ENCODE measurements at places on chromosomes 12 and 14.

DNA sequence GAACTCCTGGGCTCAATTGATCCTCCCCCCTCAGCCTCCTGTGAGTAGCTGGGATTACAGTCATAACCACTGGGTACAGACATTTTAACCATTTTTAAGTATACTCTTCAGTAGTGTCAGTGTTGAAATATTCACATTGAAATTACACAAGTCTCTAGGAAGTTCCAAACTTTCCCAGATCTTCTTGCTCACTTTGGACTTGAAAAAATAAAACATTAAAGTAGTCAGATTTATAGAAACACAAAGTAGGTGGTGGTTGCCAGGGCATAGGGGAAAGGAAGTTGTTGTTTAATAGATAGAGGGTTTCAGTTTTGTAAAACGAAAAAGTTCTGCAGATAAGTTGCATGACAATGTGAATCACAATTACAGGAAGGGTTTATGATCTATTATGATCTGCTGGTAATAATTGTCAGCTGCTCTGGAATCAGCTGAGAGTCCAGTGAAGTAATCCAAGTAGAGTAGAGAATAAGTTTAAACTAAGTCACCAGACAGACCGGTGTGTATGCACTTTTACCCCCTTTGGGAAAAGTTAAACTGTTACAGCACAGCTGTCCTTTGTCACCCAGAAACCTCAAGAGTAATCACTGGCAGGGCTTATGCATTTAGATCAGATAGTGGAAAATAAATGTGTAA, 27.4 kb downstream of the PCNX1 start:
- DNase-seq: peak; percentile 14

DNA sequence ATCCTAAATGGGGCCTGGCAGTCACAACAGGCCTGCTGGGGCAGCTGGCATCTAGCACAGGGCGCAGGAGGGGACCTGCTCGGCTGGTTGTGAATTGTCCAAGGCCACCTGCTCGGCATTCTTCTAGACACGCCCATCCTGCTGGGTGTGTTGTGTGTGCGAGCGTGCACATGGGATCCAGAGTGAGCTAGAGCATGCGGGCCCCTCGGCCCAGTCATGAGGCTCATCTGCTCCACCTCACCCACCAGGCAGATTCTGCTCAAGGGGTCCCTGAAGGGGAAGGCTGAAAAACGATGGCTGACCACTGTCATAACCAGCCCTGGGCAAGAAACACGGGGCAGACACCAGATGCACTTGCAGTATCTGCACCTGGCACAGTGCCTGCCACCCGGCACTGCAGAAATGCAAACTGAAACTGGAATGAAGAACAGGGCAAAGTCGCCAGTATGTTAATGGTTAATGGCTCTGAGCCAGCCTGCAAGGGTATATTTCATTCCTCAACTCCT, 31.8 kb downstream of the MAX start:
- no peak for DNase-seq

- DNase-seq: no peak
These were observed 154.7 kb downstream of the ADGRD1 start for GRCh38 chr12:131108177-131108955.

DNA sequence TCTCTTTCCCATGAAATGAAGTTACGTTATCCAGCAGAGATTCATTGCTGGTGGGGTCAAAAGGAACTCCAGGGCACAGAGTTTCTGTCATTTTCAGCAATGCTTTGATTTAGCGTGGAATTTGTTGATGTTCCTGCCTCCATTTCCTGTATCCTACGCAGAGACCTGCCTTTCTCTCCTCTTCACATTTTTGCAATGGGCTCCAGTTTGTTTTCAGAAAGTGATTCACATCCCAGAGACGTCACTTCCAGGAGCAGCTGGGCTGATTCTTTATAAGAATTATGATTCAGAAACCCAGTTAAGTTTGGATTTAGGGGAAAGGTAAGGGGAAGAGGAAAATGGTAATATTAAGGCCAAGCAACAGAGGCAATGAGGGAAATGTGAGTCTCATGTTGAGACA, 11.6 kb downstream of the RNASE10 start:
- peak; percentile 76 for DNase-seq

DNA sequence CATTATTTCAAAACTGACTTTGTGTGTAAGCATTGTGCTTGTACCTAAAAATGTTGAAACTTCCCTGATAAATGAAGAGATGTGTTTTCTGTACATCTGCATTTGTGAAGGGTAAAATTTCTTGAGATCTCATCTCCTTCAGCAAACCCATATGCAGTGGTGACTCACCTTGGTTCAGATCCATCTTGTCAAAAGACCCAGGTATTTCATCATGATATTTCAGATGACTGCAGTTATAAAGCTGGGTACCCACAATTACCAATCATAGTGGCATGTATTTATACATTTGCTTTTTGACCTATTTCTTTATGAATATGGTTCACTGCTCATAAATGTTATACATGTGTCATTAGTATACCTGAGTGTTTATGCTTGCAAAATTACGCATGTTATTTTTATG, 1213.6 kb downstream of the GALC start:
- DNase-seq: no peak

GRCh38 chr14:61444215-61444768, 122.9 kb downstream of the PRKCH start:
- DNase-seq: no peak

- no peak for DNase-seq
These were observed 63.0 kb upstream of the PRMT8 start for GRCh38 chr12:3427956-3428355.

DNA sequence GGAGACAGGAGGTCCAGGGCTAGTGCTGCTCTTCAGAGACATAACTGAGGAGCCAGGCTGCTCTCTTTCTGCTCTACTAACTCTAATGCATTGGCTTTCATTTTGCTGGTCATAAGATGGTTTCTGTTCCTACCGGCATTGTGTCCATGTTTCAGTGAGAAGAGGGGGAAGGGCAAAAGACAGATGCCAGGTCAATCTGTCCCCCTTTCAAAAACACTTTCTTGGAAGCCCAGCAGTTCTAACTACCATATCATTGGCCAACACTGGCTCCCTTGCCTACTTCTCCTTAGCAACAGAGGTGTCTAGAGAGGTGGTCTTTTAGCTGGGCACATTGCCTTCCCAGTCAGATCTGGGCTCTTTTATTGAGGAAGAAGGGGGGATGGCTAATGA, 63.9 kb downstream of the TGFB3 start:
- DNase-seq: no peak

DNA sequence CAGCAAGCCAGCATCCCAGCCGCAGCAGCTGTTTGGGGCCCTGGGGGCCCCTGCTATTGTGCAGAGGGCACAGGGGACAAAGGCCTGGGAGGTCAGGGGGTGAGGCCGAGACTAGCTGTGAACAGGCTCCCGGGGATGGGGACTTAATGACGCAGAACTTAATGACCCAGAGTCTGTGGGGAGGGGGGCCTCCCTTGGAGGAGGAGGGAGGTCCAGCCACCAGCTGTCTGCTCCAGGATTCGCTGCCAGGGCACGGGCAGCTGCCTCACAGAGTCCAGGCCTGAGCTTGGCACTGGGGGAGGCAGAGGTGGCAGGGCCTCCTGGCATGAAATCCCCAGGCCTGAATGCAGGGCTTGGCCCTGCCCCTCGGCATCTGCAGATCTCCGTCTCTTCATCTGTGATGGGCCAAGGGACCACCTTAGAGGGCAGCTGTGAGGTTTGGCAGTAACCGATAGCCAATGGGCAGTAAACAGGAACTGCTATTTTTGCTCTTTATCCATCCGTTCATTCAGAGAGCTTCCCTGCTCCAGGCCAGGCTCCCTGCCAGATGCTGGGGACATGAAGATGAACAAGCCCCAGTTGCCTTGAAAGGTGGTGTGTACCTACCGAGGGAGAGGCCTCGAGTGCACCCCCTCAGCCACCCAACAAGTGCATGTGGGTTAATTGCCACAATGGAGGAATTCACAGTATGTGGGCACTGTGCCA, 6.7 kb downstream of the FAM222A start:
- DNase-seq: no peak

DNA sequence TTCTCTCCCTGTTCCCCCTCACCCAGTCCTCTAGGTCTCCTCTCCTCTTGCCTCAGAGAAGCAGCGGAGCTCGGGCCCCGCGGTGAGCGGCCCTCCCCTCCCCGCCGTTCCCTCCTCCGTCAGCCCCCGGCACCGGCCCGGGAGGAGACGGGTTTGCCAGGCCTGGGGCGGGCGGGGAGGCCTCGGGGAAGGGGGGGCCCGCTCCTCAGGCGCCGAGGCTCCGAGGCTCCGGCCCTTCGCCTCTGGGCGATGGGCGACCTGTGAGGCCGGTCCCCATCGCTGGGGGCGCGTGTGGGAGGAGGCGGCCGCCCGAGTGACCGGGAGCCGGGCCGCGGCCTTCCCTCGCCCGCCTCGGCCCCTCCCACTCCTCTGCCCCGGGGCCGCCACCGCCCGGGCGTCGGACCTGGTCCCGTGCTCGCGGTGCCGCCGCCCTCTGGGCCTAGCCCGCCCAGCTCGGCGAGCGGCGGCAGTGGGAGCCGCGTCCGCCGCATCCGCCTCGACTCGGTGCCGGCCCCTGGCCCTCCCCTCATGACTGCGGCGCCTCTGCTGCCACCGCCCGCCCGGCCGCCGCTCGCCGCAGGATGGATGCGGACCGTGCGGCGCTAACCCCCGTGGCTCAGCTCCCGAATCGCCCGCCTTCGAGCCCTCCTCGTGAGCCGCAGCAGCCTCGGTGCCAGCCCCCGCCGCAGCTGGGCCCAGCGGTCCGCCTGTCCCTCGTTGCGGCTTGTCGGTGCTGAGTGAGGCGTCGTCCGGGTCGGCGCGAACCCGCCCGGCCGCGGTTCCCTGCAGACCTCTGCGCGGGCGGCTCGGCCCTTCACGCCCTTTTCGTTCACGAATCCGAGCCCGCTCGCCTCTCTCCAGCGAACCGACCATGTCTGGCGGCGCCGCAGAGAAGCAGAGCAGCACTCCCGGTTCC, 574 bp downstream of the WNK1 start:
- peak; percentile 65 for DNase-seq
